Non-pigmented ciliary epithelial cell (primary cell): ENCODE measurements at places on chromosomes 5 and 9.
A peak's percentile ranks its signal among the peaks of the same experiment; 100 is the strongest.

DNA sequence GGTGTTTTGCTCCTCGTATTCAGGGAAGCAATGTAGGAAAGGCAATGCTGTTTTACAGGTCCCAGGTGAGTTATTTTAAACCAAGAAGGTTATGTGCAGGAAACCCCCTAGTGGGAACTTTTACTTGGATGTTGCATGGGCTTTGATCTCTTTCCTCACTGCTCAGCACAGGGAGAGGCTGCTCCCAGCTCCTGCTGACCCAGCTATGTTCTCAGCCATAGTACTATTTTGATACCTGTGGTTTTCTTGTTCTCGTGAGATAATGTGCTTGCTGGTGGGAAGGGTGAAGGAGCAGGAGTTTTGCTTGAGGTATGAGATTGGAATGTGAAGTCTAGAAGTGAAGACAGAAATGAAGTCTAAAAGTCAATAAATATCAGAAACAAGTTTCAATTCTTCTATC lies 265.6 kb upstream of the FBXL7 start:
- DNase-seq, result peak; percentile 6

GRCh38 chr5:176441921-176442323 lies 6.3 kb upstream of the FAF2 start:
- no peak for DNase-seq

GRCh38 chr5:135600152-135600570 lies 21.4 kb upstream of the CXCL14 start:
- no peak for DNase-seq

DNA sequence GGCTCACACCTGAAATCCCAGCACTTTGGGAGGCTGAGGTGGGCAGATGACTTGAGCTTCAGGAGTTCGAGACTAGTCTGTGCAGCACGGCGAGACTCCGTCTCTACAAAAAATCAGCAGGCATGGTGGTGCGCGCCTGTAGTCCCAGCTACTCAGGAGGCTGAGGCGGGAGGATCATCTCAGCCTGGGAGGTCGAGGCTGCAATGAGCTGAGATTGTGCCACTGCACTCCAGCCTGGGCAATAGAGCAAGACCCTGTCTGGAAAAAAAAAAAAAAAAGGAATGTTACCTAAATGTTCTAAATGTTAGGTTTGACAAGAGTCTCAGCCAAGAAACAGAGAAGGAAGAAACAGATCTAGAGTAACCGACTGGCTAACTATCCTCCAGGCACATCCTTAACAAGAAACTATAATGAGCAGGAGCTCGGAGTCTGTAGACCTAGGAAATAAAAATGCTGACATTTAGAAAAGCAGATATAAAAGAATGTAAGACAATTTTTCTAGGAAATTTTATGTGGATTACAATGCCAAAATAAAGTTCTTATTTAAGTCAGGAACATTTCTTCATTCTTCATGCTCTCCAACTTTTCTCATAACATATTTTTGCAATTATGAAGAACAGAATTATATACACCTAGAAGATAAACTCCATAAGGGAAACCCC lies 166.6 kb upstream of the TBCA start:
- no peak for DNase-seq

- DNase-seq, result no peak
Measured at GRCh38 chr9:93812410-93812668, 142.8 kb downstream of the BARX1 start.

DNA sequence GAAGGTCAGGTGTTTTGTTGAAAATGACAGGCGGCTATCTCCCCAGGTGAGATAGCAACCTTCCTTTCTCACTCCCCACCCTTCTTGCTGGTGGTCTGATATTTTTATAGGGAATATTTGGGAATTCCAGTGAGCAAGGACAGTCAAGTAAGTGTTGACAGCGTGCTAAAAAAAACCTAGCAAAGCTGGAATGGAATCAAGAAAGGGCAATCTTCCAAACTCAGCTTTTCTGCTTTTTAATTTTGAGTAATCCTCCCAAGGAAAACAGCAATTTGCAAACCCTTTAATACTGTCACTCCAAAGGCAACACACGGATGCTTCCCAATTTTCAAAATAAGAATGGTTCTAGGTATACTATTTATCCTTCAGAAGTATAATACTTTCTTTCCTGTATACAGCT lies 143.7 kb upstream of the PCA3 start:
- DNase-seq, result no peak

- no peak for DNase-seq
Measured at GRCh38 chr5:67793418-67793817, 422.1 kb upstream of the PIK3R1 start.

- DNase-seq, result no peak
Measured at GRCh38 chr5:169099801-169100734, 200.9 kb downstream of the SLIT3 start.

GRCh38 chr5:100796851-100797250 lies 106.2 kb downstream of the ST8SIA4 start:
- no peak for DNase-seq

GRCh38 chr5:136075466-136075891 lies 46.7 kb downstream of the TGFBI start:
- DNase-seq, result no peak

DNA sequence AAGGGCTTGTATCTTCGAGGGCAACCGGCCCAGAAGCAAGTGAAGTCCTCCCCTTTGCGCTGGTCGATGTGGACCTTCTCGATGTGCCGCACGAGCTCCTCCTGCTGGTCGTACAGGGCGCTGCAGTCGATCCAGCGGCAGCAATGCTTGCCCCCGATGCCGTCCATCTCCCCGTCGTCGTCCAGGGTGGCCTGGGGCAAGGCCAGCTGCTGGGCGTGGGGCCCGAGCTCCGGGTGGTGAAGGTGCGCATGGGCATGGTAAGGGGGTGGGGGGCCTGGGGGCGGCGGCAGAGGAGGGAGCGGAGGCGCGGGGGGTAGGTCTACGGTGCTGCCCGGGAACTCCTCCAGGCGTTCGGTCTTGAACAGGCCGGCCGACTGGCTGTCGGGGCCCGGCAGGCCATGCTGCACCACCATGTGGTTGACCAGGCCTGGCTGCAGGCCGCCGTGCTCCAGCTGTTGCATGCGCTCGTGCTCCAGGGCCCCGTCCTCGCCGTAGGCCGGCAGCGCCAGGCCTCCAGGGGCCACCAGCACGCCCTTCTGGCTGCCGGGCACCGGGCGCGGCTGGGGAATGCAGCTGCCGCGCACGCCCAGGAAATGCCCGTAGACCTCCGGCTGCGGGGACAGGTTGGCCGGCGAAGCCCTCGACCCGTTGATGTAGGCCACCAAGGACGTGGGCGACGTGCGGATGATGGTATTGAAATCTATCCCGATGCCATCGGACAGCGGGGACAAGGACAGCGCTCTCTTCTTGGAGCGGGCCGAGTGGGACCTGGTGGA lies 181.8 kb downstream of the GLIS3 start:
- DNase-seq, result no peak

DNA sequence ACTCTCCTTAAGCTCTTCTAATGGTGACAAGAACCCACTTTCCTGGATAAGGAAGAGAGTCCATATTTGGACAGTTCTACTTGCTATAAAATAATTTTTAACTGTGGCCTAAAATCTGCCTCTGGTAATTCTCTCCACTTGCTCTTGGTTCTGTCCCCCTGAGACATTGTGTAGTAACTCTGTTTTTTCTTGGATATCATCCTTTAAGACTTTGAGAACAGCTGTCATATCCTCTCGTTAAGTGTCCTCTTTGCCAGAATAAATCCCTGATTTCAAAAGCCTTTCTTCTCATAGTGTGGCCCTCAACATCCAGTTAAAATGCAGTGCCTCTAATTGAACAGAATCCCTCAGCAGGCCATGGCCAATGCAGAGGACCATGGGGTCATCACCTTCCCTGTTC lies 101.5 kb downstream of the ARHGEF28 start:
- DNase-seq, result no peak

GRCh38 chr5:157366741-157367674 lies 93.0 kb upstream of the NIPAL4 start:
- DNase-seq, result no peak

DNA sequence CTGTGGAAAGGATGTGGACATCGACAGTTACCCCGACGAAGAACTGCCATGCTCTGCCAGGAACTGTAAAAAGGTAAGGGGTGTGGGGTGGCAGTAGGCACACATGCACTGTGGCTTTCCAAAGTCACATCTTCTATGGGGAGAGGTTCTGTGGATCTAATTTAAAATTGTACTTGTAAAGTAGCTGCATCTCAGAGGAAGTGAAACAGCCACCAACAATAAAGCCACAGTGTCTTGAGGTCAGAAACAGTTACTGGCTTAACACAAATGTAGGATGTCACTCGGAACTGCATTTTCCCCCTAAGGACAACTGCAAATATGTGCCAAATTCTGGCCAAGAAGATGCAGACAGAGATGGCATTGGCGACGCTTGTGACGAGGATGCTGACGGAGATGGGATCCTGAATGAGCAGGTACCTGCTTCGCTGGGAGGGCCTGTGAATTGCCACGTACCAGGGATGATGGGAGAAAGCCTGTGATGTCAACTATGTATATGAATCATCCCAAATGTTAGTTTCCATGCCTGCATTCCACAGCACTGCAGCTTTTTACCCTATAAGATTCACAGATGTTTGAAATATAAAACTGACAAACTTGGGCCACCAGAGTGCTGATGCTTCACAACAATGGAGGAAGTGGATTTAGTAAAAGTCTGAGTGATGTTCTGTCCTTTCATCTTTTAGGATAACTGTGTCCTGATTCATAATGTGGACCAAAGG lies 35.3 kb downstream of the THBS4 start:
- no peak for DNase-seq

GRCh38 chr5:103211576-103212561 lies 46.7 kb upstream of the MACIR start:
- DNase-seq, result no peak

- DNase-seq, result no peak
Measured at GRCh38 chr5:56310711-56311204, 77.6 kb upstream of the ANKRD55 start.

- no peak for DNase-seq
Measured at GRCh38 chr5:167406513-167406912, 884.9 kb upstream of the WWC1 start.

- DNase-seq, result no peak
Measured at GRCh38 chr5:145668714-145669113, 166.4 kb downstream of the PRELID2 start.

GRCh38 chr5:14512574-14512973 lies 69.0 kb upstream of the OTULINL start:
- DNase-seq, result no peak

GRCh38 chr9:108323615-108324014 lies 532.2 kb downstream of the ACTL7B start:
- DNase-seq, result no peak

DNA sequence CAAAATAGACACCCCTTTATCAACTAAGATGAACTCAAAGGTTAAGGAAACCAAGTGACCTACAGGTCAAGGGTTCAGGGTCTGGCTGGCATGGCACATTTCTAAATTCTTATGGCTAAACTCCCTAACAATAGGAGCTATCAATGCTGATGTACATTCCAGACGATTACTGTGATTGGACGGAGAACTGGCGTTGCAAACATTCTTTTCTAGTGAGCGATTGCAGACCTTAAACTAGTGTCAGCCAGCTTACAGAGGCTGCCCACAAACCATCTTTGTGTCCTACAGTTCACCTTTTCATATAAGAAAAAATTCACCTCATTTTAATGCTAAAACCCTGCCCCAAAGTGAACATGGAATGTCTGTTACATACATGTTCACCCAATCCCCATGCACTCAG lies 382.9 kb downstream of the MAT2B start:
- peak; percentile 27 for DNase-seq

GRCh38 chr5:80797428-80798024 lies 142.7 kb upstream of the DHFR start:
- DNase-seq, result no peak

GRCh38 chr5:32244017-32244416 lies 68.7 kb downstream of the MTMR12 start:
- no peak for DNase-seq

DNA sequence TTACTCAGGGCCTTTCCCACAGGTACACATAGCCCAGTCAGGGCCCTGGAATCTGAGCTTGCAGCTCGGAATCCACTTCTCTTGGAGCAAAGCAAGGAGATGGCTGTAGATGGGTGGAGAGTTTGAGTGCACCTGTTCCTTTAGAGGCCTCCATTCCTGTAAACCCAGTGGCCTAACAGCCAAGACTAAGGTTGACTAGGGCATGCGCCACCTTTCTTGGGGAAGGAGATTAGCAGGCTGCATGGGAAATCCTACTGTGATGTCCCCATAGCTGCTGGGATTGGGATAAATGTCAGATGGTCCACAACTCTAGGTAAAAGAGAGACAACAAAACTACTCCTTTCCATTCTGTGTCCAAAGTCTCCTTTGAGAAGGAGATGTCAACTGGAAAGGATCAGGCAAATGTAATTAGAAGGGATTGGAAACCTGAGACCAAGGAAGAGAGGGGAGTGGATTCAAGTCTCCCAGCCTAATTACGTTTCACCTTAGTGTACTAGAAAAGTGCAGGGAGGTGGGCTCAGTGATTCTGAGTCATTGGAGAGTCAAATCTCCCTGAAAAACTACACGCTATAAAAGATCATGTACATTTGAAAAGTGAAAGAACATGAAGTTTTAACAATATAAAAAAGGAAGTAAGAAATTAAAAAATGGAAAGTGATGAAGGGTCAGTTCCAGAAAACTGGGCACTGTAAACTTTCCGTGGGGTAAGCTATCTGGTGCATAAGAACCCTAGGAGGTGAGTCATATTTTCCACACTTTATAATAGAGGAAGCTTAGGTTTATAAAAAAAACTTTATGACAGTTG lies 104.2 kb downstream of the SEC61B start:
- DNase-seq, result no peak

DNA sequence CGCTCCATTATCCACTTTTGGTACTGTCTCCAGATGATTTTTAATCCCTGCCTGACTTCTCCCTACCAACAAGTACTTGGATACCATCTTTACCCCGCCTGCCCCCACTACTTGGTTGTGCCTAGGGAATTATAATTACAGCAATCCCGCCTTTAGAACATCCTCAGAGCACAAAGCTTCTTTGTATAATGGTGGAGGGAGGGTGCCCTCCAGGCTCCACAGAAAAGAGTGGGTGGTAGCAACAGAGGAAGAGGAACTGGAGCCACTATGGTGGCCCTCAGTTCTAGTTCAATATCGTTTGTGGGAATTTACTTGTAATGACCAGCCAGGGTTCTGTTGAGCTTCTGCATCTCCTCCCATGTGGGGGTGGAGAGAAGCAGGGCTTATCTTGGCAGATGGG lies 79.0 kb upstream of the RNF38 start:
- DNase-seq, result no peak

DNA sequence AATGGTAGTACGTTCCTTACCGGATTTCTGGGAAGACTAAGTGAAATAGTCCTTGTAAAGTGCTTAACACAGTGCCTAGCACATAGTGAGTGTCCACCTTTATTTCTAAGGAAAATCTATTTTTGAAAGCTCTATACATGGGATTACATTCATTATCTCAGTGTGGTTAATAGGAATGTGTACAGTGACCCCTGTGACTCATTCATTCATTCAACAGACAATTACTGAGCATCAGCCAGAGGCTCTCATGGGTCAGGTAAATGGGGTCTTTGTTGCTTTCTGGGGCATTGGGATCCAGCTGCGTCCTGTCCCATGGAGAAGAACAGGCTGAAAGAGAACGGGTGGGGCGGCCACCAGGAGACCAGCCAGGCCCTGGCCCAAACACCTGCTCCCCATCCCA lies 226.2 kb upstream of the TBC1D2 start:
- no peak for DNase-seq

- DNase-seq, result no peak
Measured at GRCh38 chr5:333945-334344, 12.4 kb downstream of the AHRR start.

GRCh38 chr9:99978221-99978620 lies 71.8 kb downstream of the STX17 start:
- no peak for DNase-seq
